IMR-90 (cell line): ENCODE measurements at places on chromosomes 5 and 9. TPM values are rescaled to one million over a fixed set of nuclear protein-coding genes. Genes with fewer than 3 reads are reported as not detected.

DNA sequence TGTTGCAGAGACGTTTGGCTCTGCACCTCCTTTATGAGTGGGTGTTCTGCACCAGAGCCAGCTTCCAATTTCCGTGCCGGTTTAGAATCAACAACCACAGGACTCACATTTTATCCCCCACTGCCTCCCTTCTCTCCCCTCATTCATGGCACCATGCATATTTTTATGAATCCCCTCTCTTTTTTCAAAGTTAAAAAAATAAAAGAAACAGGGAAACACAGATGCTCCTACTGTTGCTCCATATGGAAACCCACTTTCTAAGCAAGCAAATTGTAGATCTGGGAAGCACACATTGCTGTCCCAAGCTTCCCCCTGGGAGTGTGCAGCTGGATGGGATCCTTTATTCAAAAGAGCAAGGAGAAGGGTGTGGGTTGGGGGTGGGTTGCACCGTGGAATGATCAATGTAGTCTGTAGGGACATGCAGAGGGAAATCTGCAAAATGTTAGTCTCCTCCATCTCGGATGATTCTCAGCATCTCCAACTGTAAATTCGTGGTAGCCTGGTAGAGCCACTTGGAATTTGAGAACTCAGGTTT lies 410.0 kb upstream of the ADAMTSL1 start:
- H3K36me3 ChIP-seq, result no peaks in the 10 kb centered on the region
- DNase-seq, result no peak
- no peak overlapping the region for H3K4me3 ChIP-seq
- no peaks in the 10 kb centered on the region for H3K27me3 ChIP-seq
- H3K27ac ChIP-seq, result no peak overlapping the region

- H3K27ac ChIP-seq, result no peak overlapping the region
- H3K36me3 ChIP-seq, result no peaks in the 10 kb centered on the region
- DNase-seq, result no peak
- H3K4me1 ChIP-seq, result no peaks in the 10 kb centered on the region
Observed at GRCh38 chr9:89622933-89623861, 18.4 kb downstream of the GADD45G start.

DNA sequence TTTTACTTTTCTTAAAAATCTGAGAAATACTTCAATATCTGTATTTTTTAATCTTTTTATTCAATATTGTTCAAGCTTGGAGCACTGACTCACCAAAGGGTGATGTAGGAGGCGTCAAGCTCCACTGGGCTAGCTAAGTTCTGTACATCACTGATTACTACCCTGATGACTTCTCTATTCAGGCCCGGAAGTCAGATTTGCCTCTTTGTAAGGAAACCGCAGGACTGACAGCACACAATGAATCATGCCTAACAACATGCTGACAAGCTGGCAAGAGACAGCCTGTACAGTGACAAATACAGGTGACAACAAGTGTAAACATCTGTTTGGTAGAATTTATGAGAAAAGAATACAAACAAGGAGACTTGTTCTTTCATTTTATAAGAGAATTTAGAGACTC lies 627.9 kb upstream of the RORB start:
- no peak overlapping the region for H3K27ac ChIP-seq
- no peaks in the 10 kb centered on the region for H3K27me3 ChIP-seq
- no peaks in the 10 kb centered on the region for H3K4me1 ChIP-seq
- no peak overlapping the region for H3K4me3 ChIP-seq

DNA sequence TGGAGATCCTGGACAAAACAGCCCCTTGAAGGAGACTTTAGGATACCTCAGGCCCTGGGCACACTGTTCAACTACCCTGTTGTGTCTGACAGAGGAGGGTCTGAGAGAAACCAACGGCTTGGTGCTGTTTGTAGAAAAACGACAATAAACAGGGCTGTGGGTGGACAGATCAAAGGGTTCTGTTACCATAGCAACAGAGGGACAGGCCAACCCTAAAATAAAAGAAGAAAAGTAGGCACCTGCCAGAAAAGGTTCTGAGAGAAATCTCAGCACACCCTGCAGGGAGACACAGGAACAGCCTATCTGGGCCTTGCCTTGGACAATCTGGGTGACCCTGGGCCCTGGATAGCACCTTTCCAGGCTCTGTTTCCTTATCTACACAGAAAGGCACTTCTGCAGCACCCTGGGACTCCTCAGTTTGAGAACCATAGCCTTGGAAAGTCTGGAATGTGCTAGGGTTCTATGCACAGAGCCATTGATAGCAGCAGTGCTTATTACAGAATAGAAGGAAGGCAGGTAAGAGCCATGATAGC lies 104.8 kb upstream of the TBC1D2 start:
- peaks cover 11% of the 10 kb centered on the region for H3K4me1 ChIP-seq
- H3K27me3 ChIP-seq, result no peaks in the 10 kb centered on the region
- H3K36me3 ChIP-seq, result peaks cover 3% of the 10 kb centered on the region; the same call in 1 of the 2 replicates
- no peak overlapping the region for H3K27ac ChIP-seq

DNA sequence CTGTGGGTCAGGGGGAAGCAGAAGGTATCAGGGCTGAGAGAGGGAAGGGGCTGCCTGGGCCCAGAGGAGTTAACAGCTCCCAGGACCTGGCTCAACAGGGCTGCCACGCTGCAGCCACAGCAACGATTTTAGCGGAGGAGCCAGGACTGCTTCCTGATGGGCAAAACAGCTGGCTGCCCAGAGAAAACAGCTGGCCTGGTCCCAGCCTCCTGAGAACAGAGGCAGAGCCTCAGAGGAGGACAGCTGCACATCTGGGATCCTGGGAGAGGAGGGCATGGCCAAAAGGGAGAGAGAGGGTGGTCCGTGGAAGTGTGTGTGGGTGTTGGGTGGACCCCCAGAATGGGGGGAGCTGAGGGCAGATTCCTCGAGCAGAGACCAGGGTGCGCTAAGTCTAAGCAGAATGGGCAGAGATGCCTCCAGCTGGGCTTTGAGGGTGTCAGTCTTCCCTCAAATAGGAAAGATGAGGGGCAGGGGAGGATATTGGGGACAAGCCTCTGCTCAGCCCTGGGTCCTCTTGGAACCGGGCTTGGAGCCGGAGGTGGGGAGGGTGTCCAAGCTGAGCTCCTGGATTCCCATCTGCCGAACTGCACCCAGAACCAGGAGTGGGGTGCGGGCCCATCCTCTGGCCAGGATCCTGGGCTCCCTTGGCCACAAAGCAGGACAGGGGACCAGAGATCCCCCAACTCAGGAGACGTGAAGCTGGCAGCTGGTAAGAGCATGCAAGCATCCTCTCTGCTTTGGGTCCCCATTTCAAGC lies 9.1 kb upstream of the CERCAM start:
- peaks cover 6% of the 10 kb centered on the region for H3K4me1 ChIP-seq
- no peaks in the 10 kb centered on the region for H3K36me3 ChIP-seq
- H3K4me3 ChIP-seq, result no peak overlapping the region
- DNase-seq, result no peak

- no peak overlapping the region for H3K27ac ChIP-seq
- H3K36me3 ChIP-seq, result no peaks in the 10 kb centered on the region
- H3K27me3 ChIP-seq, result no peaks in the 10 kb centered on the region
Observed at GRCh38 chr5:30502277-30502676, 691.2 kb upstream of the CDH6 start.

DNA sequence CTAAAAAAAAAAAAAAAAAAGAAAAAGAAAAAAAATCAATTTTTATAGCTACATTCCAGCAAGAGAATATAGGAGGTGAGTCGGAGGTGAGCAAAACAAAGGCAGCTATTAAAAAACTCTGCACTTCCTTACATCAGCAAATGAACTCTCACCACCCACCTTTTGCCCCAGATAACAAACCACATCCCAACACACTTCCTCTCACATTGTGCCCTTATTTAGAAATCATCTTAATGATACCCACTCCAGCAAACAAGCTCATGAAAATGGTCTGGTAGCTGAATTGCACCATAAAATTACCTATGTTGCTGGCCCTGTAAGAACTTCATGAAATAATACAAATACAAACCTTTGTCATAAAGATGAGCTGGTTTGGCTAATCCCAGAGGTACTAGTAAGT lies 82.9 kb downstream of the CEMIP2 start:
- no peak overlapping the region for H3K4me3 ChIP-seq
- H3K4me1 ChIP-seq, result peaks cover 11% of the 10 kb centered on the region
- DNase-seq, result peak; percentile 10
- H3K27ac ChIP-seq, result no peak overlapping the region
- H3K27me3 ChIP-seq, result no peaks in the 10 kb centered on the region
- peaks cover 14% of the 10 kb centered on the region for H3K36me3 ChIP-seq

- no peaks in the 10 kb centered on the region for H3K4me1 ChIP-seq
- H3K27ac ChIP-seq, result no peak overlapping the region
- no peak for DNase-seq
- no peaks in the 10 kb centered on the region for H3K36me3 ChIP-seq
Observed at GRCh38 chr9:117046666-117047327, 359.7 kb downstream of the TRIM32 start.

- no peak overlapping the region for H3K27ac ChIP-seq
- H3K36me3 ChIP-seq, result no peaks in the 10 kb centered on the region
- H3K27me3 ChIP-seq, result no peaks in the 10 kb centered on the region
Observed at GRCh38 chr5:148957591-148958202, 105.2 kb downstream of the SH3TC2 start.

- H3K4me1 ChIP-seq, result peaks cover 8% of the 10 kb centered on the region
- no peaks in the 10 kb centered on the region for H3K36me3 ChIP-seq
- 0 out of 2 replicates have a peak overlapping the region, but pooled peaks have one; percentile 20 for H3K27ac ChIP-seq
- H3K27me3 ChIP-seq, result no peaks in the 10 kb centered on the region
- H3K4me3 ChIP-seq, result no peak overlapping the region
- DNase-seq, result peak; percentile 63
Observed at GRCh38 chr9:87880116-87880515, 2.6 kb upstream of the SPATA31E1 start.

DNA sequence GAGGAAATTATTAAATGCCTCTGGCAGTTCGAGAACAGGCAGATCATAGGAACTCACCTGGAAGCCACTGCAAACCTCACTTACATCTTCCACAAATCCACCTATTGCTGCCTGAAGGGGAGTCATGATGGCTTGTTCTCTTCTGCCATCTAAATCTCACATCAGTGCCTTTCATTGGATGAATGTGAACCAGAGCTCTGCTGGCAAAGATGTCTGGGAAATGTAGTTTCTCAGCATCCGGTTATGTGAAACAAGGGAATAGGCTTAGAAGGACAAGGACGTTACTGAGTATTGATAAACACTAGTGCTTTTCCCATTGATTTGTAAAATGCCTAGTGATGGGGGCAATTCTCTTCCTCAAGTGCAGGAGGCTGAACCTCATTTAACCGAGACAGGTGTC lies 483.3 kb downstream of the ARHGEF28 start:
- H3K36me3 ChIP-seq, result no peaks in the 10 kb centered on the region
- H3K27me3 ChIP-seq, result peaks cover 9% of the 10 kb centered on the region
- H3K4me3 ChIP-seq, result no peak overlapping the region
- H3K4me1 ChIP-seq, result no peaks in the 10 kb centered on the region

GRCh38 chr9:112761912-112762655 lies 11.5 kb downstream of the SNX30 start:
- H3K36me3 ChIP-seq, result no peaks in the 10 kb centered on the region
- DNase-seq, result peak; percentile 88
- no peak overlapping the region for H3K4me3 ChIP-seq
- no peak overlapping the region for H3K27ac ChIP-seq
- H3K4me1 ChIP-seq, result peaks cover 27% of the 10 kb centered on the region
- no peaks in the 10 kb centered on the region for H3K27me3 ChIP-seq

DNA sequence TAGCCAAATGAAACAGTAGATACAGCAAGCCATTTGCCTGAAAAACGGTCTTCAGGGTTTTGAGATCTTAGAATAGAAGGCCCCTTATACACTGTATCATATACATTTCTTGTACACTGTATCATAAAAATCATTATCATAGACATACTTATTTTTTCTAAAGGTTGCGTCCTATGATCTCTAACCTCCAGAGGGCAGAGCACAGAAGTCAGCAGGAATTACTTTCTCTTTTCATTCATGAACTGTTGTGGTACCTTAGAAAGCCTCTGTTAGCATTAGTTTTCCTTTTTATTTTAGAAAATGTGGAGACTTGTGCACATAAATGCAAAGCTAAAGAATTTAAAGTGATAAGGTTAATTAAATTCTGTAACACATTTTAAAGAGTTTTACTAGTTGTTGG lies 115.4 kb downstream of the OXCT1 start:
- no peak overlapping the region for H3K27ac ChIP-seq
- H3K4me3 ChIP-seq, result no peak overlapping the region
- H3K36me3 ChIP-seq, result peaks cover 3% of the 10 kb centered on the region

- no peaks in the 10 kb centered on the region for H3K36me3 ChIP-seq
- H3K4me1 ChIP-seq, result peaks cover 8% of the 10 kb centered on the region
- H3K4me3 ChIP-seq, result no peak overlapping the region
- peak; percentile 33 for DNase-seq
- H3K27me3 ChIP-seq, result no peaks in the 10 kb centered on the region
Observed at GRCh38 chr9:109856785-109857184, 76.8 kb downstream of the PALM2AKAP2 start.

DNA sequence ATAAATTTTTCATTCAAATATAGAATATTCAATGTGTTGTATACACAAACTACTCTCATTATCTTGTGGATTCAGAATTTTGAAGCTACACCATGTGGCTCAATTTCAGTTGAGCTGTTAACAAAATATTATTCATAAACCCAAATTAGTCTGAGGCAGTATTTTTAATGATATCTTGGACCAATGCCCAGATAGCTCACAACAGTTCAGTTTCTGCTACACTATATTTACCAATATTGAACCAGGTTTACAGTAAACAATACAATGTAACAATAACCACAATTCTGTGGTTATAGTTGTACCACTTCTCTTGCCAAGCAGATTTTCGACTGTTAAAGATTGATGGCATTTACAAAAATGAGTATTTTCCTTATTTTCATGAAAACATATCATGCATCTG lies 99.9 kb downstream of the SSBP2 start:
- no peaks in the 10 kb centered on the region for H3K27me3 ChIP-seq
- no peak for DNase-seq
- H3K4me3 ChIP-seq, result no peak overlapping the region
- no peak overlapping the region for H3K27ac ChIP-seq
- H3K36me3 ChIP-seq, result no peaks in the 10 kb centered on the region
- H3K4me1 ChIP-seq, result no peaks in the 10 kb centered on the region

GRCh38 chr5:10534561-10535530 lies 29.0 kb upstream of the ANKRD33B start:
- DNase-seq, result no peak
- no peak overlapping the region for H3K4me3 ChIP-seq
- H3K27ac ChIP-seq, result no peak overlapping the region

The SPINK7 gene
- total RNA-seq, result not detected in 2 replicates

The IL13 gene
- not detected in 2 replicates for total RNA-seq

The ZMAT2 gene
- 16.3 and 44.7 TPM in 2 replicates for total RNA-seq

The F12 gene
- total RNA-seq, result 0.36 and 0.56 TPM in 2 replicates

The BTNL3 gene
- total RNA-seq, result not detected in 2 replicates

The TXNDC8 gene
- total RNA-seq, result not detected in 2 replicates

The PRLR gene
- total RNA-seq, result 0.54 and 0.56 TPM in 2 replicates

The SPATA31D4 gene
- total RNA-seq, result not detected in 2 replicates
